Stimulated activated CD8-positive, alpha-beta memory T cell treated with anti-CD3 and anti-CD28 coated beads, Interleukin-7, amount 100 ng/mL, for 1 hour (primary cell): ENCODE measurements at places on chromosomes 2 and 18.

GRCh38 chr2:84793641-84794040 is 87.2 kb downstream of the TRABD2A start:
- no peak for DNase-seq

- no peak for DNase-seq
Measured at GRCh38 chr2:191540681-191541080, 137.3 kb upstream of the NABP1 start.

- DNase-seq, result no peak
Measured at GRCh38 chr18:51437280-51438271, 240.1 kb upstream of the MEX3C start.

- no peak for DNase-seq
Measured at GRCh38 chr2:205568620-205569019, 113.7 kb upstream of the NRP2 start.

DNA sequence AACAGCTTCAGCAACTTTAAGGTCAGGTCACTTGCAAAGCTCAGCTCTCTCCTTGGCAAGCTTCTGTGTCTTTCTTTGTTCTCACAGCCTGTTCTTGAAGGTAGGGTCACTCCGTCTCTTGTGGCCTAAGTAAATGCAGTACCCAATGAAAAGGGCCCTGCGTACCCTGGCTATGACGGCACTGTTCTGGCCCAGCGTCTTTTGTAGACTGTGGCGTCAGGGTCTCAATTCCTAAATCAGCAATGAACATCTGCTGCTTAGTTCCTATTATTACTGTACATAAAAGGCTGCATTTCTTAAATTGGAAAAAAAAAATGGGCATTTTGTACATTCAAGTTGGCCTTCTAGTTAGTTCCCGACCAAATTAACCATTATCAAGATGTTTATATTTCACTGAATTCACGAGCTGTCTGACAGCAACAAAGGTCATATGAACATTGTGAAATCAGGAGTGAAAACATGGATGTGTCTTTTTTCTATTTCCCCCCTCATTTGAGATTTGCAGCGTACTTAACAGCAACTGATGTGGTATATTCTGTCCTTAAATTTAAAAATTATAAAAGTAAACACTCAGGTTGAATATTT is 17.0 kb upstream of the MTCL1 start:
- no peak for DNase-seq

- DNase-seq, result no peak
Measured at GRCh38 chr2:160349306-160349705, 144.3 kb downstream of the RBMS1 start.
